ENCODE measurements at places on chromosomes 5 and 9. TPM values are rescaled to one million over a fixed set of nuclear protein-coding genes. Genes with fewer than 3 reads are reported as not detected.

SLC46A2 gene
- not detected for total RNA-seq

GGTA1 gene
- total RNA-seq = not detected

ARHGEF39 gene
- total RNA-seq = 7.5 TPM

CEP78 gene
- total RNA-seq = 25.8 TPM

LARP1 gene
- 86.0 TPM for total RNA-seq

SV2C gene
- total RNA-seq = not detected

LURAP1L gene
- total RNA-seq = 21.5 TPM

PCDHA1 gene
- total RNA-seq = 0.12 TPM

DNA sequence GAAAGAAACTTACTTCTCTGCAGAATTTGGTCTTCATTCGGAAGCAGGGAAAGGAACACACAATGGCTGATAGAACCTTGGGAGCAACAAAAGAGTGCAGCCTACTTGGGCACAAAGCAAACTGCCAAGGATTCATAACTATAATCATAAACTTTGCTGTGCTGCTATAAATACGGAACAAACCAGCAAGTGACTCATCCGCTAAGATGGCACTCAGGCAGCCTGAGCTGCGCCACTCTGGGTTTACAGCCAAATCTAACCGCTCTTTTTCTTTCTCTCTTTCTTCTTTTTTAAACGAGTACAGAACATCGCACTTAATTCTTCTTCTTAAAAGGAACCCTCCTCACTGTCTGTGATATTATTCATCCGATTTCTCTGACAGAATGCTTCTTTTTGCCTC, 81.1 kb downstream of the PTPN3 start:
- no peak for DNase-seq

GRCh38 chr5:128627939-128628338, 89.9 kb upstream of the FBN2 start:
- no peak for DNase-seq

DNA sequence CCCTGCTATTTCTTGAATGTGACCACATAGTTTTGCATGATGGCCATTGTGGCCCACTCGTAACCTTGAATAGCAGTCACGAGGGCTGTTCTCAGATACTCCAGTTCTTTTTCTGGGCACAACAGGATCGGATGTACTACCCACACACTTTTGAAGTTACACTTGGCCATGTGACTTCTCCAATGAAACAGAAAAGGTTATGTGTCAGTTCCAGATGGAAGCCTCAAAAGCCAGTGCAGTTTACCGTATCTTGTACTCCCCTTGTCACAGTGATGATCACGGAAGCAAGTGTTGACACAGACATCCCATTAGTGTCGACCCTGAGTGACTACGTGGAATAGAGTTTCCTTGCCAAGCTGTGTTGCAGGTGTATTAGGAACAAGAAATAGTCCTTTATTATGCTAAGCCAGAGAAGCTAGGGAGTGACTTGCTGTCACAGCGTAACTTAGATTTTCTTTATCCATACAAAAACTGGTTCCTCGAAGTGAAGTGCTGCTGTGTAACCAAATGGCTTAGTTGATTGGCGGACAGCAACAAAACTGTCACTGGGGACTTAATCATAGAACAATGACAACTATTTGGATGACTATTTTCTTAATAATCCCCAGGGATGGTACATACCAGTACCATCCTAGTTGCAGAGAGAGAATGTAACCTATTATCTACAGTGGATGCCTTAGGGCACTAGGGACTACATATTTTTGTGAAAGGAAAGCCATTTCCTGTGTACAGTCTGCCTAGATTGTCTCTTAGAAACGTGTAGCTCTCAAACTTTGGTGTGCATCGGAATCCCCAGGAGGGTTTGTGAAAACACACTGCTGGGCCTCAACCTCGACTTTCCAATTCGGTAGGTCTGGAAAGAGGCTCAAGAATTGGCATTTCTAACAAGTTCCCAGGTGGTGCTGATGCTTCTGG, 90.1 kb upstream of the DMRT1 start:
- no peak for DNase-seq

DNA sequence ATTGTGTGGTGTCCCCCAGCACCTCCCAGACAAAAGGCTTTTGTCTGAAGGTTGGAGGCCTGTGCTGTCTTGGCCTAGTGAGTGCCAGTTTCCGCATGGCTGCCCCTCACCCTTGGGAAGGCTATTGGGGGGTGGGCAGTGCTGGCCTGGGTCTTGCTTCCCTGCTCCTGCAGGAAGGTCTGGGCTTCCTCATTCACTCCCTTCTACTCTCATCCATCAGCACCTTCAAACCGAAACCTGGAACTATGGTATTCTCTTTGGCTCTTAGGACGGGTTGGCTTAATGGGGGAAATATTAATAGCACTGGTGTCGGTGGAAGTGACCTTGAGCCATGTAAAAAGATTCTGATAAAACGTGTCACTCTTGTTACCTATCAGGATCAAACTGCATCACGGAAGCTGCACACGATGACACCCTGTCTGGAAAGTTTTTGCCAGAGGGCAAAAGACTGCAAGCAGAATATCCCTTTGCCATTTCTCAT, 34.0 kb upstream of the GLRX start:
- no peak for DNase-seq

GRCh38 chr9:111904891-111905291, 8.3 kb downstream of the UGCG start:
- no peak for DNase-seq

DNA sequence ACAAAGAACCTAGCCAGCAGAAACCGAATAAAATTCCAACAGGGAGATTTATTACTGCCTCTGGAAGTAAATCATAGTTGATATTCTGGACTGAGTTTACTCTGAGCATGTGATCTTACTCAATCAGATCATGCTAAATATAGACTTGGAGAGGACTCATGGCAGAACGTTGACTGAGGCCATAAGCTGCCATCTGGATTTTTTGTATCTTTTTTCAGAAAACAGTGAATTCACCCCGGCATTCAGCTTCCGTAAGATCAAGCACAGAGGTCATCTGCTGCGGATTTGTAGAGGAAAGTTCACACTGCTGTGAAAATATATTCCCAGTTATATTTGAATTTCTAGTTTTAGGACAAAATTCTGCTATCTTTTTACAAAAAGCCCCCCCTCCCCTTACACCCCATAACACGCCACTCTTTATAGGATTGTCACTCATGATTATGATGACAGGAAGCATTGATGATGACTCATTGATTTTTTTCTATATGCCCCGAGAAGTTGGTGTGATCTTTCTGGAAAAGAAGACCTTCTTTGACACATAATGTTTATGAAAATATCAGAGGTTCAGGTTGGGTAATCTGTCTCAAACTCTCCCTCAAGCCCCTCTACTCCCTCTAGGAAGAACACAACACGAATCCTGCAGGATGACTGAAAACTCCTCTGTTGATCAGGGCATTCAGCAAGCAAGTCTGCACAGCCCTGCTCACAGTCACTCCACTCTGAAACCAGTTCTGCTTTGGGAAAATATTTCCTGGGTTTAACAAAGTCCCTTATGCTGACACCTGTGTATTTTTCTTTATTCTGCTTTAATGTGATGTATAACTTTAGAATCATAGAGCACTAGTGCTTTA, 70.8 kb downstream of the NXNL2 start:
- no peak for DNase-seq

DNA sequence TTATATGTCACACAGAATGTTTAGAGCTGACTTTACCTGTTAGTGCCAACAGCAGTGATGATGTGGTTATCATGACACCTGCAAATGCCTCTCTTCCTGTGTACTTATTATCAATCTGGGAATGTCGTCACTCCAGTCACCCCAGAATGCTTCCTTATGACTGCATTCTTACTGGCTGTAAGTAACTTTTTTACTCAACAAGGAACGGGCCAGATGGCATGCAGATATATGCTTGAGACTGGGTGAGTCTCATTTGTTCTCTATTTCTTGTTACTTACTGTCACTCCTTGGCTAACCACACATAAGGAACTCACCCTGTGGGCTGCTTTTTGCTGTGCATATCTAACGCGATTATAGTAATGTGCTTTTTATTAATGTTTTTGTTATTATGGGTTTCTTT, 385.5 kb upstream of the MEF2C start:
- no peak for DNase-seq

- DNase-seq = no peak
These were observed 22.4 kb downstream of the TRIO start for GRCh38 chr5:14165375-14166106.

DNA sequence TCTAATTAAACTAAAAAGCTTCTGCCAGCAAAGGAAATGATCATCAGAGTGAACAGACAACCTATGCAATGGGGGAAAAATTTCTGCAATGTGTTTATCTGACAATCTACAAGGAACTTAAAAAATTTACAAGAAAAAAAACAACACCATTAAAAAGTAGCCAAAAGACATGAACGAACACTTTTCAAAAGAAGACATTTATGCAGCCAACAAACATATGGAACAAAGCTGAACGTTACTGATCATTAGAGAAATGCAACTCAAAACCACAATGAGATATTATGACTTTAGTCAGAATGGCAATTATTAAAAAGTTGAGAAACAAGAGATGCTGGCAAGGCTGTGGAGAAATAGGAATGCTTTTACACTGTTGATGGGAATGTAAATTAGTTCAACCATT, 530.4 kb upstream of the DAB2 start:
- no peak for DNase-seq

DNA sequence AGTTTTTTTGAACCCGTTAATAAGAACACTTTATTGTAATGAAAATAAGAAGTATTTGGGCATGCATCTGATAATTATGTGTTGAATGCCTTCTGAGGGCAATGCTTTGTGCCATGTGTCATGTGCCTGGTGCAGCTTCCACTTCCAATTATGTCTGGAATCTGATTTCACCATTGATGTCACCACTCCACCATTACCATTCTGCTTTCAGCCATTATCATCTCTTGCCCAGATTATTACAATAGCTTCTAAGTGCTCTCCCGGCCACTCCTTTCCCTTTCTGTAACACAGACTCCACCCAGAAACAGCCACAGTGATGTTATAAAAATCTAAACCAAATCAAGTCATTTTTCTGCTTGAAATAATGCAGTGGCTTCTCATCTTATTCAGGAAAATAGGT, 171.7 kb downstream of the C9orf152 start:
- DNase-seq = no peak

- DNase-seq = peak; percentile 90
These were observed 533.4 kb downstream of the PDE4D start for GRCh38 chr5:59360130-59360555.

DNA sequence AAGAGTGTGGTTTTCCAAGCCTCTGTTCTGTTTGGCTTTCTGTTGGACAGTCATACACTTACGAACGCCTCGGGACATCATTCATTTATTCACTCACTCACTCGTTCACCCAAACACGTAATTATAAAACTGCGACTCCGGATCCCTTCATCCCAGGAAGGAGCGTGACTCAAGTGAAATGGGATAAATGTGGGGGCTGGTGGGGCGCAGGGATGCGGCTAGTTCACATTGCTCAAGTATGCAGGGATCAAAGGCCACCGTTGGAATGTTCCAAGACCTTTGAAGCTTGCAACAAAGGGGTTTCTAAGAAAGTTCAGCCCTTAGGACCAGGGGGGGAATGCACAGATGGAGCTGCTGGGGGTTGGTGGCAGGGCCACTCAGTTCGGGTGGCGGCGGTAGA, 64.2 kb downstream of the CFAP77 start:
- no peak for DNase-seq

- no peak for DNase-seq
These were observed 2.5 kb downstream of the ABCA2 start for GRCh38 chr9:137025517-137025966.

- DNase-seq = no peak
These were observed 508.9 kb downstream of the EBF1 start for GRCh38 chr5:158590746-158591300.

DNA sequence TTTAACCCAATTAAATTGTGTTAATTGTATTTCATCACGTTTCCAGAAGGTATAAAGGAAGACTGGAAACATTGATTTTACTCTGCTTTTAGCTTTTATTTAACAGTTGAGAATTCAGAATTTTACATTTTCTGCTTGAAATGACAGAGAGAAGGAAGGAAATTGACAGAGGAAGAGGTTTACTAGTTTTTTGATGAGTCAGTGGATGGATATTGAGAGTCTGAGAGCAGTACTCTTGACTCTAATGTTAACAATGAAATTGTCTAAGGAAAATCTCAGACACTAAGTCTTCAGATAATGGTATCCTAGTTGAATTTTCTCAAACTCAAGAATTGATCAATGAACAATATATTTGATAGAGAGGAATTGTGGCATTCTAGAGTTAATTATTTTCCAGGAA, 60.6 kb downstream of the IPO11 start:
- no peak for DNase-seq

GRCh38 chr9:137028263-137029057, 423 bp upstream of the ABCA2 start:
- DNase-seq = peak; percentile 65

GRCh38 chr5:10634562-10634961, 70.7 kb downstream of the ANKRD33B start:
- no peak for DNase-seq

GRCh38 chr9:93683331-93684134, 107.1 kb downstream of the PHF2 start:
- DNase-seq = no peak

DNA sequence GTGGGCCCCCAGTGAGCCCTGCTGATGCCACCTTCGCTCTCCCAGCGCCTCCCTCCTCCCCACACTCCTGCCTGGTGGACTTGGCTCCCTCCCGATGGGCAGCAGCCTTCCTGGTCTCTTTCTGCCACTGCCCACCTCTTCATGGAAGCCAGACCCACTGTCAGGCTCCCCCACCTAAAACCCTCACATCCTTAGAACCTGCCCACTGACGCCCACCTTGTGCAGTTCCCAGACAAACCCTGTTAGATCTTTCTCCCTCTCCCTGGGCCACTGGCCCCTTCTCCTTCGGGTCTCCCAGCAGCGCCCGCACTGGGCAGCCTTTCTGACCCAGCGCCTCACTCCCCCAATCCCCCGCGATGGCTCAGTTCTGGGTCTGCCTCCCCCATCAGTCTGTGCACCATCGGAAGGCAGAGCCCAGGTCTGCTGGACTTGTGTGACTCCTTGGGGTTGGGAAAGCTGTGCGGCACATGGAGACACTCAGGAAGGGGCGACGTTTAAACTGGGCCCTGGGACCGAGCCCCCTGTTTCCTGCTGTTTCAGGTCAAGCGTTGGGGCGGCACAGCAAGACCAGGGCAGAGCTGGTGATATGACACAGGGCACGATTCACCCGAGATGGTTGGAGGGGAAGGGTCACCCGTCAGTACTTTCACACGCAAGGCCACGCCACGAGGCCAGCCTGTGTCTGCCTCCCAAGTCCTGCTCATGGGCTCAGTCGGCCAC, 17.4 kb downstream of the MYMK start:
- DNase-seq = no peak
